RWPE1 (cell line): ENCODE measurements at places on chromosomes 11 and 22.
A peak's percentile ranks its signal among the peaks of the same experiment; 100 is the strongest.

DNA sequence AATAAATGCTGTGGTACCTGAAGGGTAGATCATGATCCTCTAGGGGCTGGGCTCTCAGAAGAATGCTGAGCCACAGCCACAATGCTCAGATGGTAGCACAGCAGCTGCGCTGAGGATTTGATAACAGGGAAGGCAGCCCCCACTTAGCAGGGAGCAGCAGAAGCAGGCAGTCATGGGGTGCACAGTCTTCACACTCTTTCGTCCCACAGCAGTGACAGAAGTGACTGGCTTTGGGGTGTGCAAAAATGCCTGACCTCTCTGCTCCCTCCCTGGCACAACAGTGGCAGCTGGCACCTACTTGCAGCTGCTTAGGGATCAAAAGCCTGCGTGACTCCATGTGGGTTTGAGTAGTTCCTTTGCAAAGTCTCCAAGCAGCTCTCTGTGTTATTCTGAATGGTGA lies 1349.8 kb upstream of the RAG2 start:
- no peak for DNase-seq

DNA sequence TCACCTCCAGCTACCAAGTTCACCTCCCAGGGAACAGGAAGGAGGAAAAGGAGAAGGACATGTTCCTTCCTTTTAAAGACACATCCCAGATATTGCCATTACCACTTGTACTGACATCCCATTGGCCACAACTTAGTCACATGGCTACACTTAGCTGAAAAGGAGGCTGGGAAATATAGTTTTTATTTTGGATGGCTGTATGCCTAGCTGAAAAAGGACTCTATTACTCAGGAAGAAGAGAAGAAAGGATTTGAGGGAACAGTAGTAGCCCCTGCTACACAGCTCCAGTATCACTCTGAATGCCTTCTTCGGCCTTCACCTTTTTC lies 2.1 kb upstream of the APOA5 start:
- DNase-seq, result no peak

- DNase-seq, result no peak
These were observed 9.4 kb upstream of the PLA2G6 start for GRCh38 chr22:38191055-38191454.

DNA sequence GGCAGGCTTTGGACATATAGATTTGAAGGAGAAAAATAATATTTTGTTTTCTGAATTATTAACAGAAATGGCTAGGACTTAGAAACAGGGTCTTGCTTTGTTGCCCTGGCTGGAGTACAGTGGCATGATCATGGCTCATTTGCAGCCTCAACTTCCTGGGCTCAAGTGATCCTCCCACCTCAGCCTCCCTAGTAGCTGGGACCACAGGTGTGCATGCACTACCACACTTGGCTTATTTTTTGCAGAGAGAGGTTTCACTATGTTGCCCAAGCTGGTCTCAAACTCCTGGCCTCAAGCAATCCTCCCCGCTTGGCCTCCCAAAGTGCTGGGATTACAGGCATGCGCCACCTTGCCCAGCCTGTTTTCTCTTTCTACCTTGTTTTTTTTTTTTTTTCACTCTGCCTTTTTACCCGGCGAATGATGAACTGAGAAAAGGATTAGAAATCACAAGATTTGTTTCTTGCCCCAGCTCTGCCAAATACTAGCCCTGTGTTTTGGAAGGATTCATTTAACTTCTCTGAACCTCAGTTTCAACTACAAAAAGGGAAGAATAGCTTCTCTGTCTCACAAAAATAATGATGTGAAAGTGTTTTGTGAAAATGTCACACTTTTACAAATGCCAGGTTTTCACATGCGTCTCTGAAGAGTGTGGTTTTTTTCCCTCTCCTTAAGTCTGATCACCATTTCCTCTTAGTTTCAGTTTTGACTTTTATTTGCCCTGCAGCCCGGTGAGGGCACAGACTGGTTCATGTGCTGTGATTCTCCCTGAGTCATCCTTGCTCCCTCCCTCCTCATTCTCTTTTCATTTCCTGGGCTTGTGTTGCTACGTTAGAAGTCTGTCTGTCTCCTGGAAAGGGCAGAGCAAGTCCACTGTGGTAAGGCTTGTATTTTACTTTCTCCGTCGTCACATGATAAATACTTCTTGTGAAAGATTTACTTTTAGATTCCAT lies 67.7 kb downstream of the BCL2L13 start:
- peak; percentile 86 for DNase-seq

DNA sequence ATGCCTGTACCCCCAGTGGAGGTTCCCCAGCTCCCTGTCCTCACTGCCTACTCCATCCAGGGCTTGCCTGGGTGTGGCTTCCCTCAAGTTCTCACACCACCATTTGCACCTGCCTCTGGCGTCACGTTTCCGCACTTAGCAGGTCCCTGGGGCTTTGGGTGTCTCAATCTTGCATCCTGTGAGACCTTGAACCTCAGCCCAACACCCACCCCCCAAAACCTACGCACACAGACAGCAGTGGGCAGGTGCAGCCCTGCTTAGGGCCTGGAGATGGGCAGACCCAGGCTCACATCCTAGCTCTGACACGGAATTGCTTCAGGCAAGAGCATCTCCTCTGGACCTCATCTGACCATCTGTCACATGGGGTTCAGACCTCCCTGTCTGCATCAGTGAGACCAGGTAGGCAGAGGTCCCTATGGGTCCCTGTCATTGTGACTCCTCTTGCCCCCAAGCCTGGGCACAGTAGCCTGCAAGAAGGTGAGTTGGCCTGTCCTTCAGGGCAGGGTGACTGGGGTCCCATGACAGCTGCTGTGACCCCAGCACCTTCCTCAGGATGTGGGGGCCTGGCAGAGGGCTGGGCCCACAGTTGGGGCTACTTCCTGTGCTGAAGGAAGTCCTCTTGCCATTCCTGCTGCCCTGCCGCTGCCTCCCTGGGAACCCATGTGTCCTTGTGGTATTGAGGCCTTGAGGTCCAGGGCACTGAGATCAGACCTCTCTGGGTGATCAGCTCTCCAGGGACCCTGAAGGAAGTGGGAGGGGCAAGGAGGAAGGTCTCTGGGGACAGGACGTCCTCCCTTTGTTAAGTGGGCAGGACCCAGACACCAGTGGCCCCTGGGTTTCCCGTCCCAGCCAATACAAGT lies 2.0 kb downstream of the SIPA1 start:
- no peak for DNase-seq

GRCh38 chr11:70313945-70314344 lies 43.5 kb downstream of the PPFIA1 start:
- no peak for DNase-seq

- DNase-seq, result no peak
These were observed 55.1 kb downstream of the CYTH4 start for GRCh38 chr22:37337204-37337943.

DNA sequence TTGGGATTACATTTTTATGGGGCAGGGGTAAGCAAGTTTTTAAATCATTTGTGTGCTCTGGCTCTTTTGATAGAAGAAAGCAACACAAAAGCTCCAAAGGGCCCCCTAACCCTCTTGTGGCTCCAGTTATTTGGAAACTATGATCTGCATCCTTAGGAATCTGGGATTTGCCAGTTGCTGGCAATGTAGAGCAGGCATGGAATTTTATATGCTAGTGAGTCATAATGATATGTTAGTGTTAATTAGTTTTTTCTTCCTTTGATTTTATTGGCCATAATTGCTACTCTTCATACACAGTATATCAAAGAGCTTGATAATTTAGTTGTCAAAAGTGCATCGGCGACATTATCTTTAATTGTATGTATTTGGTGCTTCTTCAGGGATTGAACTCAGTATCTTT lies 10.1 kb downstream of the RAG1 start:
- DNase-seq, result peak; percentile 10

DNA sequence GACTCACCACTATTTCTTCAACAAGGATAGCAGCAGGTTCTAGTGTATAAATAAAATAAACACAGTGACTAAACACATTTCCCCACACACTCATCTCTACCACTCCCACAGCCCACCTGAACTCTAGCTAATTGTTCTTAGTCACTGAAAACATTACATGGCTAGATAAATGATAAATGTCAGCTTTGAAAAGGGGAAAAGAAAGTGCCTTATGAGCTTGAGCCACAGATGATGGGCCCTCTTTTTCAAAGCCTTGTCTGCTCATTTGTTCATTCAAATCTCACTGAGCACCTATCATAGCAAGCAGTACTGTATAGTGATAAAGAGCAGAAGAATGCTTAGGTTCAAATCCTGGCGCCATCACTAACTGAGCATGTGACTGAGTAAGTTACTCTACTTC lies 58.3 kb downstream of the SIK3 start:
- no peak for DNase-seq

- DNase-seq, result no peak
These were observed 421.5 kb downstream of the BRD1 start for GRCh38 chr22:49406047-49406650.

DNA sequence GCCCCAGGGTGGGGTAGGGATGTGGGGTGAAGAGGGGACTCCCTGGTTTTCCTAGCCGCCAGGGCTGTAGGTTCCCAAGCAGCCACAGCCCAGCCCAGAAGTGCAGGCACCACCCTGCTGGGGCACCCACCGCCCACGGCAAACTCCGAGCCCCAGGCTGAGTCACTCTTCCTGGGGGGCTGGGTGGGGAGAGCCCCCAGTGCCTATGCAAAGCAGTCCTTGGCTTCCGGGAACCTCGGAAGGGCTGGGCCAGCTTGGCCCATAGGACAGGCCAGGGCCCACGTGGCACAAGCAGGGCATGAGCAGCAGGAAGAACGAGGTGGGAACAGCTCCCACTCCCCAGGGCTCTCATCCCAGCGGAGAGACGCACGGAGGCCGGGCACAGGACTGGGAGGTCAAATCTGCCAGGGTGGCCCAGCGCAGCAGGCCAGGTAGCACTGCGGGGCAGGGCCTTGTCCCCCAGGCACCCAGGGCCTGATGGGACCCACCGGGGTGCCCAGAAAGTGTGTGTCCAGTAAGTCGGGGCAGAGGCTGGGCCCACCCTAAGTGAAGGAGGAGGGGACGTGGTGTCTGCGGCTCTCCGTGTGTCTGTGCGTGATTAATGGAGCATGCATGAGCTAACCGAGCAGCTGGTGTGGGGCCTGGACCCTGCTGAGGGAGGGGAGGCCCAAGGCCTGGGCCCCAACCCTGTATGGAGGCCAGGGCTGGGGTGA lies 4.6 kb upstream of the IL17REL start:
- DNase-seq, result peak; percentile 34

- DNase-seq, result peak; percentile 13
These were observed 12.7 kb downstream of the PRG3 start for GRCh38 chr11:57368106-57368844.

DNA sequence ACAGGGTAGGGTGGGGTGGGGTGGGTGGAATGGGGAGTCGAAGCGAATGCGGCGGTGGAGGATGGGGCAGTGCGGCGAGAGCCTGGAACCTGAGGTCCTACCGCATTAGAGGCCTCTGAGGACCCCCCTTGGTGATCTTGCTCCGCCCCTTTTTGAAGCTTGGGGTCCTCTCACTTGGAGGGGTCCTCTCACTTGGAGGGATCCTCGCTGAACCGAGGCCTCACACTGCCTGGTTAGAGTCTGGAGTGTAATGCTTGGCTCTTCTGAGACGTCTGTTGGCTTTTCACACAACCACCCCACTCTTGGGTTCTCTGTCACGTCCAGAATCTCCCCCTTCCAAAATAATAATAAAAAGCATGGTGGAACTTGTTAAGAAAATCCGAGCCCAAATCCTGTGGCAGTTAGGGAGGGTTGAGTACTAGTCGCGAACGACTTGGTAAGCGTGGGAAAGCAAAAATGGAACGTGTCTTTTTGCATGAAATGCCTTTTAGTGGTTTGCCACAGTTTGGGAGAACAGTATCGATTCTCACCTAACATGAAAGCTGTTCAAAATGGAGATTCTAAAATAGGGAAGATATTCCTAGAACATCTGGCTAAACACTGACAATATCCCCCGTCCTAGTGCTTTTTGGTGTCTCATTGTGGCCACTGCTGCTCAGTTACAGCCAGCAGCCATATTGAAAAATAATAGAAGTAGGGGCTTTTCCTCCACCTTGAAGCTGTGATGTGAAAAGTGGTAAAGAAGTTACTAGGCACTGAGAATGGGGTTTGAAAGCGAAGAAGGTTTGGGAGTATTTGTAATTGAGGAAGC lies 822 bp downstream of the RBX1 start:
- no peak for DNase-seq

DNA sequence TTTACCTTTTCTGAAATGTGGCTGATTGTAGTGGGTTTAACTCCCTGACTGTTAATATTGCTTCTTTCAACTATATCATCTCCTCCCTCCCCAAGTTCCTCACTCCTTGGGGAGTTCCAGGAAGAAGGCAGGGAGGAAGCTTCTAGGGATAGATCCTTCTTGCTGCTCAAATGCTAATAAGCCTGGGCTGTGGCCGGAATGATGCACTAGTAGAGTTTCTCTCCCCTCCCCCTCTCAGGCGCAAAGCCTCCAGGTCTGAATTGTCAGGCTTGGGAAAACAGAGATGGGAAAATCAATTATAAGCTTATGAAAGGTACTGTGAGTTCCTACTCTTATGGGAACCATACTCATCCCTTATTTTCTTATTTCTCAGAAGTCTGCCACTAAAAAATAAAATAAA lies 30.8 kb downstream of the FEZ1 start:
- DNase-seq, result no peak

DNA sequence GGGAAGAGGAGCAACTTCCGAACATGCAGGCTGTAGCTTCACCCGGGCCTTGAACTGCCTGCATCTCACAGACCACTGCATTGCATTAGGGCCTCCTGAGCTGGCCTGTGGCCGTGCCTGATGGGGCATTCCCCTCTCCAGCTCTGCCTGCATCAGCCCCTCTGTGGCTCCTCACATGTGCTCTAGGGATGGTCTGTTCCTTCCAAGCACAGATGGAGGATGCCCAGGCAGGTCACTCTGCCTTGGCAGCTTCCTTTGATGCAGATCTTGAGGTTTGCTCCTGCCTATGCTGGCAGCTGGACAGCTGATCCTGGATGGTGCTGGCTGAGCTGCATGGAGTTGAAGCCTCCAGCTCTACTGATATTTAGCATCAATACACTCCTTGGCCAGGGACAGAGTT lies 28.5 kb downstream of the AMPD3 start:
- DNase-seq, result no peak

- DNase-seq, result no peak
These were observed 6.3 kb upstream of the ARHGAP8 start for GRCh38 chr22:44745853-44746789.

DNA sequence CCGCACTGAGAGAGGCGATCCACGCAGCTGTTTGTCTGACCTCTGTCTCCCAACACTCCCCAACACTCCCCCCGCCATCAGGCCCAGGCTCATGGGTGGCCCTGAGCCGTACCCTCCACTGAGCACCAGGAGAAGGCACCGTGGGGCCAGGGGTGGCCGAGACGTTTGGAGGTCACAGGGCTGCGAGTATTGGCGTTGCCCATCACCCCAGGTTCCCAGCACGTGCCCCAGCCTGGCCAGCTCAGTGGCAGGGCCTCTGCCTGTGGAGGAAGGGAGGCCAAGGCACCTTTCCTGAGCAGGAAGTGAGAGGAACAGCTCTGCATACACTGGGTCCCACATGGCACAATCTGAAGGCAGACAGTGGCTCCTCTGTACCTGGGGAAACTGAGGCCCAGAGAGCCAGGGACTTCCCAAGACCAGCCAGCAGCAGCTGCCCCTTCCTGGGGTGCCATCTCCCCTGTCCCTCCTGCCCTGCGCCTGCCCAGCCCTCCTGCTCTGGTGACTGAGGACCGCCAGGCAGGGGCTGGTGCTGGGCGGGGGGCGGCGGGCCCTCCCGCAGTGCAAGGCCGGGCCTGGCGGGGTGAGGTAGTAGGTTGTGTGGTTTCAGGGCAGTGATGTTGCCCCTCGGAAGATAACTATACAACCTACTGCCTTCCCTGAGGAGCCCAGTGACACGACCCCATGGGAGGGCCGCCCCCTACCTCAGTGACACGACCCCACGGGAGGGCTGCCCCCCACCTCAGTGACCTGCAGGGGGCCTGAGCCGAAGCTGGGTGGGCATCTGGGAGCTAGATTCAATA lies 37.0 kb upstream of the PPARA start:
- no peak for DNase-seq

- DNase-seq, result no peak
These were observed 39.4 kb downstream of the SIK3 start for GRCh38 chr11:117058761-117059261.

GRCh38 chr11:36007127-36007655 lies 63.3 kb downstream of the LDLRAD3 start:
- peak; percentile 36 for DNase-seq
